ENCODE measurements at places on chromosomes 5 and 9.
A peak's percentile ranks its signal among the peaks of the same experiment; 100 is the strongest.

GRCh38 chr9:108834959-108835665 is 20.7 kb downstream of the ACTL7B start:
- DNase-seq, result no peak

DNA sequence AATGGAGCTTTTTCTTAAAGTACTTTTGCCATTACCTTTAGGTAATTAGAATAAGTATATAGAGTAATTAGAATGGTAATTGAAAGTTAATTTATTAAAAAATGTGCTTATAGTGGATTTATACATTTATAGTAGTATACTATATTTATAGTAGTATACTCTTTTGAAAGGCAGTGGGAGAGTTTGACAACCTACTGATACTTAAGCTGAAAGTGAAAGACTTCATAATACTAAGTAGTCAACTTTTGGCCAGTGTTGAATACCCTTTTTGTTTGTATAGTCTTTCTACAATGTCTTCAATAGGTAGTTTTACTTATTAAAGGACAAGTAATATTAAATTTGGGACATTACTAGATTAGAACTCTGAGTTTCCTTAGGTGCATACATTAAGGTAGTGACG is 12.9 kb downstream of the SREK1 start:
- DNase-seq, result no peak

DNA sequence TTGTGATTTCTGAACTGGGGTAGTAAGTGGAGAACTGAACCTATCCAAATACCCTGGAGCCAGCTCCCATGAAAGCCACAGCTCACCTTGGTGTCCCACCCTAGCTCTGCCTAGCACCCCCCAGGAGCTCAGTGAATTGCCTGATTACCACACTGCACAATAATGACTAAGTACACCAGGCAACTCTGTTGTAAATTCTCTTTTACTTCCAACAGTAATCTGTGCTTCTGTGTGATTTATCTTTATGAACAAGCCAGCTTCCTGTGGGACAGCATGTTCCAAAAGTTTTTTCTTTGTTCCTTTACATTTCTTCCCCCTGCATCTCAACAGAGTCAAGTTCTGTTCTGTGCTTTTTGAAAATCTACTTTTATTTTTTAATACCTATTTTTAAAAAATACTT is 22.1 kb upstream of the GRPEL2 start:
- DNase-seq, result no peak

DNA sequence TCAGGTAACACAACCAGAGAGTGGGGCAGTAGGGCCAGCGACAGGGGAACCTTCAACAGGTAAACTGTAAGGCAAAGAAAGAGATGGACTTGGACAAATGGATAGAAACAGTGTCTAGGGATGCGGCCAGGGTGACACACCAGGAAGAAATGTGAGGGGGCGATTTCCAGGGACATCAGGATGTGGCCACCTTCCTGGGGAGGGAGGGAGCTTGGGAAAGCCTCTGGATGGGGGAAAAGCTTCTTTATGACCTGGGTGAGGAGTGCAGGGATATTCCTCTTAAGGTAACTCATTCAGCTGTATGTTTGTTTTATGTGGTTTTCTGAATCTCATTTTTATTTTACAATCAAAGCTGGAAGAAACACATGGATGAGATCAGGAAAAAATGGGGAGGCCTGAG is 11.9 kb upstream of the NXNL2 start:
- DNase-seq, result no peak

GRCh38 chr5:57692582-57693487 is 210.2 kb upstream of the ACTBL2 start:
- DNase-seq, result no peak

- no peak for DNase-seq
Measured at GRCh38 chr5:152523964-152524363, 118.9 kb upstream of the NMUR2 start.

- no peak for DNase-seq
Measured at GRCh38 chr5:103526164-103526915, 36.2 kb downstream of the NUDT12 start.

- DNase-seq, result no peak
Measured at GRCh38 chr9:136604823-136605525, 57.7 kb upstream of the EGFL7 start.

DNA sequence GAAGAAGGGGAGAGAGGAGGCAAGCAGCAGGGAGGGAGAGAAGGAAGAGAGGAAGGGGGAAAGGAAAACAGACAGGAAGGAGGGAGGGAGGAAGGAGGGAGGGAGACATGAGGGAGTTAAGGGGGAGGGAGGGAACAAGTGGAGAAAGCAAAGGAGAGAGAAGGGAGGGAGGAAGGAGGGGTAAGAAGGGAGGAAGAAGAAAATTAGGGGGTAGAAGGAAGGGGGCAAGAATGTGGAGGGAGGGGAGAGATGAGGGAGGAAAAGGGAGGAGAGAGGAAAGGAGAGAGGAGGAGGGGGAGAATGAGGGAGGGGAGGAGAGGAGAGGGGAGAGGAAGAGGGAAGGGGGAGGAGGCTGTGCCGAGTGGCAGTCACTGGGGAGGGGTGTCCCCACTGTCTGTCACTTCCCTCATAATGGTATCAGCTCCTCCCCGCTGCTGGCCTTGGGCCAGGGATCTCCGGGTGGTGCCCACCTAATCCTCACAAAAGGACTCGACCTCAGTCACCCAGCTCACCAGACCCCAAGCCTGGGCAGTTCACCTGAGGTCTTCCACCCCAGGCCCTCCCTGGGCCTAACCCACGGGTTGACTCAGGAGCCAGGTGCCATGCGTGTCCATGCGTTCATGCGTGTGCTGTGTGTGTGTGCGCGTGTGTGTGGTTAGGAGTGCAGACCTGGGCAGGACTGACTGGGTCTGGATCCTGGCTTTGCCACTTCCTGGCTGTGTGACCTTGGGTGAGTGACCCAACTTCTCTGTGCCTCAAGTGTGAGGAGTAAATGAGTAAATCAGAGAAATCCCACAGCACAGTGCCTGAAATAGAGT is 18.1 kb downstream of the C9orf50 start:
- DNase-seq, result no peak

DNA sequence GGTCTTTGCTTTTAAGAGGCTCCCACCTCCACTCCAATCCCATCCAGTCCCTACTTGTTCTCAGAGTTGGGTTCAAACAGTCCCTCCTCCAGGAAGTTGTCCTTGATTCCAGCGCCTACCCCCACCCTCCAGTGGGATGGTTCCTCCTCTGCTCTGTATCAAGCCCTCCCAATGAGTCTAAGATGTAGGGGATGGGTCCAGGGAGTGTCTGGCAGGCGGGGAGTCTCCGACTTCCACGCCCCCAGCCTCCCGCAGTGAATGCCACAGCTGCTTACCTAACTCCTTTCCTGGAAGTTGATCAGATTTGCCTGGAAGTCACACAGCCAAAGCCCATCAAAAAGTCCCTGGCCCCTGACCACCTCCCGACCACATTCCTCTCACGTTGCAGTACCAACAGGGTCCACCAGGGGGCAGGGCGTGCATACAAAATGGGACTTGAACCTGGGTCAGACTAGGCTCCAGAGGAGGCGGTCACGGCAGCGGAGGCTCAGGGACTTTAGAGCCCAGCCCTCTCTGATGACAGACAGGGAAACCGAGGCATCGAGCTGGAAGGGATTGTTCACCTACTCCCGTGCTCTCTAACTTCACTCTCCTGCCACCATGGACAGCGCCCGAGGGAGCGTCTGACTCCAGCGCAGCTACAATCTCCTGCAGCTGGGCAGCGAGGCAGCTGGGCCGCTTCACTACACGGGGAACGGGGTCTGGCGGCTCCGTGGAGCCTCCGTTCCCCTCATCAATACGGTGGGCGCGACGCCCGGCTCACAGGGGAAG is 25.0 kb upstream of the TDRD7 start:
- DNase-seq, result peak; percentile 69

DNA sequence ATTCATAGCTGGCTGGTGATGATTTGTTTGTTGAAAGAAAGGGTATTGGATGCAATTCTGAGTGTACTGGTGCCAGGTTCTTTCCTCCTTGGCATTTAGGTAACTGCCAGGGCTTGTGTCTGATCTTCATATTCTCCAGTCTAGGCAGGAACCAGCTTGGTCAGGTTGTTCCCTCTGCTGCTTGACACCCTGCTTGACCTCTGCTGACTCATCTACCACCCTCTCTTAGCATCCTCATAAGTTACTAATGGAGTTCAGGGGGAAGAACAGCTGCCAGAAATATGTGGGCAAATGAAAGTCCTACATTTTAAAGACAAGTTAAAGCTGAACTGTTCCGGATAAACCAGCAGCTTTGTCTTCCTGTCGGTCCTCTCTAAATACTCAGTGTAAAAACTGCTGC is 116.1 kb upstream of the TNC start:
- no peak for DNase-seq

DNA sequence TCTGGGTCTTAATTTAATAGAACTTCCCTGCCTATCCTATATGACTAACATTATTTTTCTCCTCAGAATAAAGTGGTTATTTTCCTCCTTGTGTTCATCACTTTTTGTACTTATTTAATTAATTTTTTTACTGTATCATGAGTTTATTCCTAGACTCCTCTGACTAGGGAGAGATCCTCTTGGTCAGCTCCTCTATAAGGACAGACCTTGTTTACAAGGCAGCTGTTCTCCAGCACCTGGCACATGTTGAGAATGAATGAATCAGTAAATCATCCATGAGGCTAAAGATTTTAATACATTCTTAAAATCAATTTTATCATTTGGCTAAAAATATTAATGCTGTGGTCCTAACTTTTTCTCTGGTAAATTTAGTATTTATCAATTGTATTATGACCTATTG is 139.8 kb downstream of the NUDT12 start:
- DNase-seq, result no peak

GRCh38 chr9:68552700-68553476 is 12.2 kb upstream of the TMEM252 start:
- DNase-seq, result no peak
